Panc1 (cell line): ENCODE measurements at places on chromosomes 6 and 20.

DNA sequence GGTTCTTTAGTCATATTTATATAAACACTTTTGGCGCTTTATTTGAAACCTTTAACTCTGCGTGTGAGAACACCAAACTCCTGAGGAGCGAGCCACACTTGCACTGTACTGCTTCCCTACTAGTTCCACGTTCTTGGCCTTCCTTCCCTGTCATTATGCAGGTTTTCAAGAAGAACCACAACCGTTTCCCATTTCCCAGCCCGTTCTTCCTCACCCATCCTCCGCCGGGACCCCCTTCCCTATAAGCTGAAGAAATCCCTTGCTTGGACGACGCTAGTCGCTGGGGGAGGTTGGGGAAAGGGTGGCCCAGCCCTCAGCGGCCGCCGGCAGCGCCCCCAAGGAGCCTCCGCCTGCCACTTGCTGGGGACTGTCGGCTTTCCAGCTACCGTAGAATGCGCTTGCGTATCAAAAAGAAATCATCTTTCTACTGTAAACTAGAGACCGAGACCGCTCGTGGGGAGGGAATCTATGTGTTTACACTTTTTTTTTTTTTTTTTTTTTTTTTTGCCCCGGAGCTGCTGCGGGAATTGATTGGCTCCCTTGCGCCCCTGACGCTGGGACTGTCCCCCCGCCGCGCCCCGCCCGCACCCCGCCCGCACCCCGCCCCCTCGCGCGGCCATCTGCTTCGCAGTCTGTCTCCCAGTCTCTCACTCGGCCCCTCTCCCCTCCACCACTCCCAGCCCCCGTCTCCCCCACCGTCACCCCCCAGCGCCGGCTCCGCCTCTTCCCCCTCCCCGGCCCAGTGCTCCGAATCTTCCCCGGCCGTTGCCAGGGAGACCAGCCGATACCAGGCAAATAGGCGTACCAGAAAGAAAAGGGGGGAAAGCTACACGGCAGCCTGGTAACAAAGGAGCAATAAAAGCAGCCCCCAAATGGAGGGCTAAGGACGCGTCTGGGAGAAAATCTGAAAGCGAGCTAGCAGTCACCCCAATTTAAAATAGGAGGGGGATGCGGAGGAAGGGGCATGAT is 2.3 kb upstream of the MARCKS start:
- no peak for DNase-seq

- no peak for DNase-seq
Observed at GRCh38 chr6:134299236-134299635, 18.7 kb downstream of the SGK1 start.

DNA sequence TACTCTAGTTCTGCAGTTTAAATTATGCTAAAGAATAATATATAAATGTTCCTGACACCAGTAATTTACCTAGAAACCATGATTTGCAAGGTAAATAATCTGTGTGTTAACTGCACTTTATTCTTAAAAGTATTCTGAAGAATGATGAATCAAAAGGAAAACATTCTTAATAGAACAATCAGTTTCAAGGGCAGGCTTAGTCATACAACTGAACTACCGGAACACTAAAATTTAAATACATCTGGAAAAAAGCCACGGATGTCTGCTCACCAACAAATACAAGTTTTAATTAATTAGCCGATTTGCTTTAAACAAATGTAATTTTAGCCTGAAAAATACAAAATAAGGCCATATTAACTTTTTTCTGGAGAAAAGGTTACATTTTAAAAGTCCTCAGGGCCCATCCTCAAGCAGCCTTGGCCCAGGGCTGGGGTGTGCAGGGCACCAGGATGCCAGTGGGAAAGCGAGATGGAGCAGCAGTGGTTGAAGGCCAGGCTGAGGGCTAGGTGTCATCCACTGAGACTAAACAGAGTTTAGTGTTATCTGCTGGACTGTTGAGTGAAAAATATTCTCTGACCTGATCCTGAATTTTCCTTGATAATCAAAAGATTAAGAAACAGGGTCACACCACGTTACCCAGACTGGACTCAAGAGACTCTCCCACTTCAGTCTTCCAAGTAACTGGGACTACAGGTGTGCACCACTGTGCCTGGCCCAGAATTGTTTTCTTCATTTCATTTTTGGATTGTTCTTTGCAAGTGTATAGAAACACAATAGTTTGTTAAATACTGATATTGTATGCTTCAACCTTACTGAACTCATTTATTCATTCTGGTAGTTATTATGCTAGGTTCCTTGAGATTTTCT is 88.2 kb upstream of the DST start:
- DNase-seq = peak; percentile 83

DNA sequence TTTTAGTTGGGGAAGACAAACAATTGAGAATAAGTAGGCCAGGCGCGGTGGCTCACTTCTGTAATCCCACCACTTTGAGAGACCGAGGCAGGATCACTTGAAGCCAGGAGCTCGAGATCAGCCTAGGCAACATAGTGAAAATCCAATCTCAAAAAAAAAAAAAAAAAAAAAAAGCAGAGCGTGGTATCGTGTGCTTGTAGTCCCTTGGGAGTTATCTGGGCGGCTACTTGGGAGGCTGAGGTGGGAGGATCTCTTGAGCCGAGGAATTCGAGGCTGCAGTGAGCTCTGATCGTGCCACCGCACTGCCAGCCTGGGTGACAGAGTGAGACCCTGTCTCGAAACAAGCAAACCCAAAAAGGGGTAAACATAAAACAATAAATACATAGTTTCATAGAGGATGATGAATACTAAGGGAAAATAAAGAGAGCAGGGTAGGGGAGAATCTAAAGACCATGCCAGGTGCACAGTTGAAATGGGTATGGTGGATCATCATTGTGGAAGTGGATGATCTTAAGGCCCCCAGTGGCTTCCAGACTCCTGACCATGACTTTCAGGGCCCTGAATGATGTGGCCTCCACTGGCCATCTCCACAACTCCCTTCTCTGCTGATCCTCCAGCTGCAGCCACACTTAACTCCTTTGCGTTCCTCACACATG is 947 bp downstream of the POFUT1 start:
- DNase-seq = no peak

GRCh38 chr20:25071734-25072133 is 10.2 kb downstream of the VSX1 start:
- DNase-seq = no peak

- peak; percentile 30 for DNase-seq
Observed at GRCh38 chr6:160950507-160950906, 41.1 kb upstream of the MAP3K4 start.

- no peak for DNase-seq
Observed at GRCh38 chr6:169397684-169398083, 144.0 kb upstream of the THBS2 start.

GRCh38 chr20:59632541-59633113 is 28.3 kb downstream of the PHACTR3 start:
- no peak for DNase-seq

GRCh38 chr20:10381477-10381876 is 52.5 kb downstream of the MKKS start:
- DNase-seq = no peak

DNA sequence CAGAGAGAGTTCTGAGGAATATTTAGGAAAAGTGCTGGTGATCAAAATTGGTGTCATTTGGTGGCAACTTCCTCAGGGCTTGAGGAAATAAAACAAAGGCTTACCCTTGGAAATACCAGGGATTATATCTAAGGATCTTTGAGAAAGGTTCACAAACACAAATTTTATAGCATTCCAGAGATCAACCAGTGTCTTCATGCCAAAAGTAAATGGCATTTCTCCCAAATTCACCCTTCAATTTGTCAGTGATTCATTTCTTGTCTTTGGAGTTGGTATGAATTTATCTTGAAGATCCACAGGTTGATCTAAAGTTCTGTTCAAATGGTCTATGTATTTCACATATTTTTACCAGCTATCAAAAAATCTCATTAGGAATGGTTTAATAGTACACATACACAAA is 181.5 kb downstream of the FUT9 start:
- DNase-seq = no peak

GRCh38 chr20:49961413-49961812 is 21.4 kb upstream of the SNAI1 start:
- DNase-seq = no peak

DNA sequence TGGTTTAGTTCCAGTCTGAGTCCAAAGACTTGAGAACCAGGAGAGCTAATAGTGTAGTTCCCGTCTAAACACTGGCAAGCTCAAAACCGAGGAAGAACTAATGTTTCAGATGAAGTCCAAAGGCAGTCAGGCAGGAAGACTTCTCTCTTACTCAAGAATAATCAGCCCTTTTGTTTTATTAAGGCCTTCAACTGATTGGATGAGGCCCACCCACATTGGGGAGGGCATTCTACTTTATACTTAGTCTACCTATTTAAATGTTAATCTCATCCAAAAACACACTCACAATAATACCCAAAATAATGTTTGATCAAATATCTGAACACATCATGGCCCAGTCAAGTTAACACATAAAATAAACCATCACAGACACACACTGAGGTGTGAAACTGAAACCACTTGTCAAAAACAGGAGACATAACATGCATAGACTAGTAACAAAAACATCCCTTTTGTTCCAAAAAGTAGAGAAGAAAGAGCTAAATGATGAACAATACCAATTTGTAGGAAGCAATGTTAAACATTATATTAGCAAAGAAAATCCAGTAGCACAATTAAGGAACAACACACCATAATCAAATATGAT is 50.2 kb upstream of the SENP6 start:
- no peak for DNase-seq

DNA sequence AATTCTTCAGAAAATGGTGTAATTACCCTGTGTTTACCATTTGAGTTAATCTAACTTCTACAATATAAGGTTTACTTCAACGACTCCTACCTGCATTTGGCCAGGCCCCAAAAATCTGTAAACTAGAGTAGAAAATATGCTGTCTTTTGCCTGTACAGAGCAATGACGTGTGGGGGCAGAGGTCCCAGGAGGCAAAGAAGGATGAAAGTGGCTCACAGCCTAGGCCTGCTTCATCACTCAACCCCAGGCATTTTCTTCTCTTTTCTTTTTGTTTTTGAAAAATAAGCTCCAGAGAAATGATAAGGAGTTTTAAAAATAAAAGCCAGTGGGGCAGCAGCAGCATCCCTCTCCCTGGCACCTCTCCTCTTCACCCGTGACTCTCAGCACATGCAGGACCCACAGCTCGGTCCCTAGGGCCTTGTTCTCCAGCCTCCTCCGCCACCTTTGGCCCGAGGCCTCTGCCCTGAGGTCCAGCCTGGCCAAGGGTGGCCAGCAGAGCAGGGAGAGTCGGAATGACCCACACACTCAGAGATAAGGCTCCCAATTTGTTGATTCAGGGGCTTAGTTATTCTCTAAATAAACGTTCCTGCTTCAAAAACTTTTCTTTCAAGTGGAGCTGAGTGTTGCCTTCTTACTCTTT is 310.3 kb upstream of the RNF24 start:
- DNase-seq = no peak

- DNase-seq = no peak
Observed at GRCh38 chr20:14155361-14155760, 160.0 kb downstream of the MACROD2 start.

GRCh38 chr6:157075549-157076450 is 247.5 kb downstream of the TMEM242 start:
- DNase-seq = no peak
